ENCODE measurements at places on chromosomes 11 and 22.

DNA sequence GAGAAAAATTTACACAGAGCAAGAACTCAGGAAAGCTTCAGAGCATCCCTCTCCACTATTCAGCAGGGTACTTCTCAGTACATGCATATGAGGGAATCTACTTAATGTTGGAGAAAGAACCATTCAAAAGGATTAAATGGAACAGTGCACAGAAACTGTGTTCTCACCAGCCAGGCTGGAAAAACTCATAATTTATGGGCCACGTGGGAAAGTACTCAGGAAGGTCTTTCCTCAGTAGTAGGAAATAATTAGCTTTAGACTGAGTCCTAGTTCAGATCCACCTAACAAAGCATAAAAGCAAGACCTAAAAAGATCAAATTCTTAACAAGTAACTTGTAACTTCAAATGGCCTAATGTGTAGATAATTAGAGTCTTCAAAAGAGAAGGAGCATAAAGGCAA is 134.0 kb downstream of the FAM76B start:
- no peak for DNase-seq

- no peak for DNase-seq
Measured at GRCh38 chr11:76392870-76393269, 11.7 kb downstream of the GVQW3 start.

DNA sequence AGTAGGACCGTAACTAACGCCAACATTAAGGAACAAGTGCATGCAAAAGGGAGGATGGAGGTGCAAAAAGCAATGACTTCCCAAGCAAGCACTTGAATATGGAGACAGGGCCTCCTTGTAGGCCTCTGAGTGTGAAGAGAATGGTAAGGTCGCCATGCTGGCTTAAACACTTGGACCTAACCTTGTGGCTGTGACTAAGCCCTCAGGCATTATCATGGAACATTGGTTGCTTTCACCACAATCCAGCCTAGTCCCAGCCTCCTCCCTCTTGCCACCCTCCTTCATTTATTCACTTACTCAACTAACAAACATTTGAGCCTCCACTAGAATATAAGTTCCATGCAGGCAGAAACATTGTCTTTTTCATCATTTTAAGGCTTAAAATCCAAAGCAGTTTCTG is 11.9 kb upstream of the SYTL2 start:
- no peak for DNase-seq

GRCh38 chr11:36350137-36350513 is 54.0 kb downstream of the PRR5L start:
- DNase-seq, result no peak

- DNase-seq, result no peak
Measured at GRCh38 chr22:26481694-26482093, 1.9 kb downstream of the HPS4 start.

DNA sequence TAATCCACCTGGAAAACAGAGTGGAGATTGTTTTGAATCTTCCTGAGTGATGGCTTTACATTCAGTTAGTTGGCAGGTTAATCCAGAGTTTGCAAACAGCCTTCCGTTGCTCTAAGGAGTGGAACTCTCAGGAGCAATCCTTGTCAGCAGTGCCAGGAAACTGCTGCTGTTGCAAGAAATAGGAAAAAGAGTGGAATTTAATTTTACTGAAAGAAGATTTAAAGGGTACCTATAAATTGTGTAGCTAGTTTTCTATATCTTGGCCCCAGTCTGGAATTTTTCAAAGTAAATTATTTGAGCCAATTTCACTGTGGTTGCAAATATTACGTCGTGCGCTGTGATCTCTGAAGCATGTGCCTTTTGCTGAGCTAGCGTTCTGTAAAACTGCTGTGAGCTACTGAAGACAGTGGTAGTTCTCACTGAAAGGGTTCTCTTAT is 55.5 kb upstream of the SLC5A12 start:
- DNase-seq, result no peak

DNA sequence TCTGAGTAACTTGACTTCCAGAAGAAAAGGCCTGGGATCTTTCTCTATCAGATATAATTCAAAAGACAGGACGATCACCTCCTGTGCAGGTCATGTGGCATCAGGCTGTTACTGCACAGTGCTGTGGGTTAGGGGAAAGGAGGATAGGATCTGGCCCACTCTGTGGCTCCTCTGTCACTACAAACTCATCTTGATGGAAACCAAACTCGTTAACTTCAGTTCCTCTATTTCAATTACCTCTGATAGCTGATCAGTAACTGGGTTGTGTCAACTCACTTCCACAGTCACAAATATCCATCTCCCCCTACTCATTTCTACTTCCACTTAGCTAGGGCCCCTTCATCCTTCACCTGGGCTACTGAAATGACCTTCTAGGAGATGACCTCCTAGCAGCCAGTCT is 95.2 kb downstream of the RCN1 start:
- no peak for DNase-seq

- DNase-seq, result no peak
Measured at GRCh38 chr11:126339073-126339862, 16.2 kb upstream of the ST3GAL4 start.

- no peak for DNase-seq
Measured at GRCh38 chr11:17371614-17372013, 16.8 kb downstream of the KCNJ11 start.

DNA sequence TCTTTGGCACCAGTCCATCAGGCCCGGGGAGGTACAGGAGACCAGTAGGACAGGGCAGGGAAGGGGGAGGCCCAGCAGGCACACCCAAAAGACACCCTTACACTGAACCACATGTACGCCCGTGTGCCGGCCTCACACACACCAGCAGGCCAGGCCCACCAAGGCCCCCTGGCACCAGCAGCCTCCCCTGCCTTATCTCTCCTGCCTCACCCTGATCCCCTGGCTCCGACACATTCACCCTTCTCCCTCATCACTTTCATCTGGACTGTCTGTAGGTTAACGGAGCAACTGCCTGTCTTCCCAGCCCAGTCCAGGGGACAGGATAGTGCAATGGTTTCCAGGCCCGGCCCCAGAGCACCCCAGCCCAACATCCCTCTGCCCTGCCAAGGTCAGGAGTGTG is 4.9 kb downstream of the CDKN1C start:
- no peak for DNase-seq

DNA sequence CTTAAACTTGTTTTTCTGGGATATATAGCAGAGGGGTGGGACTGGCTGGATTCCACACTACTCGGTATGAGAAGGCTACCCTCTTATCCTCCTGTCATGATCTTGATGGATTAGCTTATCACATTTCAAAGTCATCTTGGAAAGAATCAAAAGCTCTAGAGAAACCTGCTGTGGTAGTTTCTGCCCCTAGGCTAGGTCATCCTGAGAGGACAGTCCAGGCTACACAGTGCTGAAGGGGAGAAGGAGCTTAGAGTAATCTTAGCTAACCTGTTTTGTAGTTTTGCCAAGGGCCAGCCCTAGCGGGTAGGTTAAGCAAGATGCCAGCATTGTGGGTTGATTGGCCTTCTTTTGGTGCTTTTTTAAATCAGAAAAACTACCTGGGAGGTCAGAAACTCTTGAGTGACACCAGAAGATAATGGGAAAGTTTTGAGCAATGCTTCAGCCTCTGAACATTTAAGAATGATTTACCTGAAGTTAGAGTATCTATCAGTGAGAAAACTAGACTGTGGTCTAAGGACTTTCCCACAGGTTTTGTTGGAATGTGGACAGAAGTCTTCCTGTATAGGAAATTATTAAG is 21.3 kb downstream of the PIWIL4 start:
- DNase-seq, result no peak

- DNase-seq, result no peak
Measured at GRCh38 chr11:44611687-44612434, 46.4 kb downstream of the CD82 start.

DNA sequence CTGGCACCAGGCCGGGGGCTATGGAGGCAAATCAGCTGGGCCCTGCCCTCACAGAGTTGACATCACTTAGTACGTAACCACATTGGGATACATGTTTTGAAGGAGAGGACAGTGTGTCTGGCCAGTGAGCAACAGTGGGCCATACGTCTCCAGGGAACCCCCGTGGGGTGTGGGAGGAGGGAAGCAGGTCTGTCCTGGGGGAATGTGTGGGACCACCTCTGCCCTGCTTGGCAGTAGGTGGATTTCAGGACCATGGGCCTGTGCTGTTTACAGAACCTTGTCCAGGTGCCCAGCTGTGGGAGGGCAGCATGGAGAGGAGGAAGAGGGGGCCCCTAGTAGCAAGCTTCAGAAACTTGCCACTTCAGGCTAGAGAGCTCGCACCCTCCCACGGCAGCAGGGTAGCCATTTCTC is 21.0 kb downstream of the P2RY2 start:
- no peak for DNase-seq

- DNase-seq, result no peak
Measured at GRCh38 chr11:43516316-43516850, 157.7 kb downstream of the TTC17 start.

- no peak for DNase-seq
Measured at GRCh38 chr11:36313750-36314433, 17.8 kb downstream of the PRR5L start.

- DNase-seq, result no peak
Measured at GRCh38 chr11:57773026-57773598, 11.5 kb downstream of the CTNND1 start.

DNA sequence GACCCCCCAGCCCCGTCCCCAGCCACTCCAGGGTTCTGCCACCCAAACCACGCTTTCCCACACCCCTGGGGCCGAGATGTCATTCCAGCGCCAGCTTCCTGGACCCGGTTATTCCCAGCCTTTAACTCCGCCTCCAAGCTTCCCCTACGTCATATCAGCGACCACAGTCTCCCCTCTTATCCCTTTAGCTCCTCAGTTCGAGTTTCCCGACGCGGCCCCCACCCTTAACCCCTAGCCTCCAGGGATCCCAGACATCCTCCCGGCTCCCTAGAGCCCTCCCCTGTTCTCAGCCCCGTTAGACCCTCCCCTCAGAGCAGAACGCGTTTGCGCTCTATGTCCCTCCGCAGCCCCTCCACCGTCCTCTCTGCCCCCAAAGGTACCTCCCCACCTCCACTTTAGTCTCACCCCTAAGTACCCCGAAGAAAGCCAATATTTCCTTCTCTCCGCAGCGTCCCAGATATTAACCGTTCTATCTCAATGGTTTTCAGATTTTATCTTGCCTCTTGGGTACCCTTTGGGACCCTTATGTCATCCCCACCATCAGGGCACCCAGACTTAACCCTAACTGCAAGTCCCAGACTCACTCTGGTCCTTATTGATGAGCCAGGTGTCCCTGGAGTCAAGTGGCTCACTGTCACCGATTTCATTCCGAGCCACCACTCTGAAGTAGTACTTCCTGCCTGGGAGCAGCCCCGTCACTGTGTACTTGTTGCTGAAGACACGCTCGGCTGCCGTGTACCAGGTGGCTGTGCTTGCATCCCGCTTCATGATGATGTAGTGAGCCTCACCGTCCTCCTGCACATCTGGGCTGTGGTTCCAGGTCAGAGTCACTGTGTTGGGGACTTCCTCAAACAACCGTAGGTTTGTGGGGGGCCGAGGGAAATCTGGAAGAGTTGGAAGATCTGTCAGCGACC is 8.0 kb downstream of the TMEM86A start:
- no peak for DNase-seq

DNA sequence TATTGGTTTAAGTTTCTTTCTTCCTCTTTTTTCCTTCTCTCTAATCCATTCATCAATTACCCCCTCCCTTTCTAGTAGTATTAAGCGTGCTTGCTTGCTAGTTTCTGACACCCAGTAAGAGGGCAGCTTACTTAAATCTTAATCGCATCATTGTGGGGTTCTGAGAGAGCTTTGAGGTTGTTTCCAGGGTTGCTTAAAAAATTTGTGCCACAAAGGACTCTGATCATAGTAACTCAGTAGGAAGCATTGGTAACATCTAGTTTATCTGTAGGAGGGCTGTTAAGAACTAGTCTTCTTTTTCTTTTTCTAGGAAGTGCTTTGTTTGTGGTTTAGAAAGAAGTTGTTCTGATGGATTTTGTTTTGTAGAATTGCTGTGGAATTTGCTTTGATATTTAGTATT is 45.3 kb downstream of the TMEM135 start:
- no peak for DNase-seq

DNA sequence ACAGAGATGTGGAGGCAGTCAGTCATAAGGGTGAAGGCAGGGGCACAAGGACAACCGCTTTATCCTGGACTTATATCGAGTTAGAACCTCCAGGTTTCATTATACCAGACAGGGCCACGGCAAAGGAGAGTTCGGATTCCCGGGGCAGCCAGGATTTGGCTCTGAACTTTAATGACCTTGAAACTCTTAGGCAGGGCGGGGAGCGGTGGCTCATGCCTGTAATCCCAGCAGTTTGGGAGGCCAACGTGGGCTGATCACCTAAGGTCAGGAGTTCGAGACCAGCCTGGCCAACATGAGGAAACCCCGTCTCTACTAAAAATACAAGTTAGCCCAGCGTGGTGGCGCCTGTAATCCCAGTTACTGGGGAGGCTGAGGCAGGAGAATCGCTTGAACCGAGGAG is 1.1 kb upstream of the MYRF start:
- DNase-seq, result no peak

DNA sequence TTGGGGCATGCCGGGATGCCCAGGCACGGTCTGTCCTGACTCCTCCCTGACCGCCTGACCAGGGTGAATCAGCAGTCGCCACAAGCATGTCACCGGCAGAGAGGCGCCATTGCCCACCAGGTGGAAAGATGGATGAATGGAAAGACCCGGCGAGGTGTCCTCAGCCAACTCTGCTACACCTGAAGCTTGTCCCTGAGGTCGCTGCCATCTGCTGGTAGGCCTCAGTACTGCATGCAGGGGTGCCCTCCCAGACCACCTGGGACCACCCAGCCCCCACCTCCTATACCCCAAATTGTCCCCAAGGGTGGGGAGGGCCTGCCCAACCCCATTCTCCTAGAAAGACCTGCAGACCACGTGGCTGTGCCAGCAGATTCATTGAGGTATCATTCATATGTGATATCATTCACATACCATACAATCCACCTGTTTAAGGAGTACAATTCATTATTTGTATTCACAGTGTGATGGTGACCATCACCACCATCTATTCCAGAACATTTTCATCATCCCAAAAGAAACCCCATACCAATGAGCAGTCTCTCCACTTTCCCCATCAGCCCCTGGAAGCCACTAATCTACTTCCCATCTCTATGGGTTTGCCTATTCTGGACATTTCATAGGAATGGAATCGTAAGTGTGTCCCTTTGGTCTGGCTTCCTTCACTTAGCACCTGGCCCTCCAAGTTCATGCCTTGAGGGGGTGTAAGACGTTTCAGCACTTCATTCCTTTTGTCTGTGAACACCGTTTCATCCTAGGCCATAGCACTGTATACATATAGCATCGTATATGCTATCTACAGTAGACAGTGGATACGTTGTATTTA is 17.5 kb downstream of the FGF3 start:
- peak; percentile 15 for DNase-seq

DNA sequence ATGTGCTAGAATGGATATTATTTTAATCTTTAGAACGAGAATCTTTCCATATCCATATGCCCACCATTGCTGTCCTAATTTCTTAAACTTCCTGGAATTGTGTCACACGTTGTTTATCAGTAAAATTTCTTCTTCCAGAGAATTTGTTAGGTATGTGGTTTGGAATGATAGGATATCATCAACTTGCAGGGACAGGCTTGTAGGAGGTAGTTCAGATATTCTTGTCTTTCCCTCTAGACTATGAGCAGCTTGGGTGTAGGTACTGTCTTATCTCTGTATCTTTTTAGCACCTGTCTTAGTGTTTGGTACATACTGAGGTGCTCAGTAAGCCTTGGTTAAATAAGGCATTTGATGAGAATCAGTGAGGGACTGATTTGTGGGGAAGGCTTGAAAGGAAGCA is 3.4 kb downstream of the CTNND1 start:
- DNase-seq, result no peak
